Substantia nigra (tissue), 51 donors: ENCODE measurements at places on chromosomes 1 and 21.

DNA sequence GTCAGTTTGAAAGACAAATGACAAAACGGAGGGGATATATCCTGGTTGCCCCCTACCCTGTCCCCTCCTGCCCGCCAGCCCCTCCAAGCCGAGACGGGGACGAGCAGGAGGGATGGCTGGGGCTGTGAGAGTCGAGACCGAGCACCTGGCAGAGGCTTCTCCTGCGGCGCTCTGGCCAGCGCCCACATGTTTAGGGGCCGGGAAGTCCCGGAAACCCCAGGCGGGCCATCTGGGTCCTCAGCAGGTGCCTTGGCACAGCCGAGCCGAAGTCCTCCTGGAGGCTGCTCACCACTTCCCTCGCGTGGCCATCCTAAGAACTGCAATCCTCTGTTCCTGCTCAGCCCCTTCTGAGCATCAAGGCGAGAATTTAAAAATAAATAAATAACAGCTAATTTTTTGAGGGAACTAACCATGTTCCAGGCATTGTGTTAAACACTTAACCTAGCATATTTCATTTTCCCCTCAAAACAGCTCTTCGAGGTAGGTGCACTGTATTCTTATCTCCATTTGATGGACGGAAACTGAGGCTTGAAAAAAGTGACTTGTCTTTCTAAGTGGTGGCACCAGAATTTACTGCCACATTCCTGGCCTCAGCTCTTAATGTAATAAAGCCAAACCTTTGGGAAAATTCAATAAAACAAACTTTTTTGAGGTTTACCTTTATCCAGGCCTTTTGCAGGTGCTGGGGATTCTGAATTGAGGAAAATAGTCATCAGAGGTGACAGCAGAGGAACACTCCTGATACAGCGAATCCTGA lies 3.5 kb upstream of the RIMS3 start:
- DNase-seq: peak; percentile 82

DNA sequence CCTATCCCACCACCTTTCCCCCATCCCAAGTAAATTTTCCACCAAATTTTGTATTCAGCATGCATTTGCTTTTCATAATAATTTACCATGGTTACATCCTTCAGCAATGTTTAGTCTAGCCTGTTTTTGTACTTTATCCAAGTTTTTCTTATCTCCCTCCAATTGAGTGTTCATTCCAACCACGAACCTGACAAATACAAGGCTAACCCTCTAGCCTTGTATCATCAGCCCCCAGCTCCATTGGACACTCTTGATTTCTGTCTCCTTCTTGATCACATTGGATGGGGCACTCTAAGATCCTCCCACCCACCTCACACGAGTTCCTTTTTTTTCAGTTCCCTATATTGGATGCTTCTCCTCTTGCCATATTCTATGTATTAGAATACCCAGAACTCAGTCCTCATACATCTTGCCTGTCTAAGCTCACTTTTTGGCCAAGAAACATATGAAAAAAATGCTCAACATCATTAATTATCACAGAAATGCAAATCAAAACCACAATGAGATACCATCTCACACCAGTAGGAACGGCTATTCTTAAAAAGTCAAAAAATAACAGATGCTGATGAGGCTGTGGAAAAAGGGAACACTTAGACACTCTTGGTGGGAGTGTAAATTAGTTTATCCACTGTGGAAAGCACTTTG lies 40.5 kb upstream of the SLC35F3 start:
- DNase-seq: no peak

GRCh38 chr1:111220302-111220890 lies 7.1 kb upstream of the CHI3L2 start:
- no peak for DNase-seq

DNA sequence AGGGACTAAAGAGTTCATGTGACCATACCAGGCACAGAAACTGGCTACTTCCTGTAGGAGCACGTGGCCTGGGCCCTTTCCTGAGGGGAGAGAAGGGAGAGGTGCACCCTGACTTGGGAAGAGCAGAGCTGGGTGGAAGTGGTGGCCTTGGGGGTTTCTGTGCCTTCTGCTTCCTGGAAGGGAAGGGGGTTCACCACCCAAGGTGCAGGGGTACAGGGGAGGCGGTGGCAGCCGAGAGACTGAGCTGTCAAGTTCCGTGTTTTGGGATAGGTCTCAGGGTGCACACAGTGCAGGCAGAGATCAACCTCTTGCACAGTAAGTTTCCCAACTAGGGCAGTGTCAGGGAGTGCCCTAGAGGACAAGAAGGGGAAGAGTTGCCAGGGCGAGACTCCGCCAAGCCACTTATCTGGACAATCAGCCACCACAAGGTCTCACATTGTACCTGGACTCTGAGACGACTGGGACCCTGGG lies 10.1 kb downstream of the HECTD3 start:
- DNase-seq: no peak

DNA sequence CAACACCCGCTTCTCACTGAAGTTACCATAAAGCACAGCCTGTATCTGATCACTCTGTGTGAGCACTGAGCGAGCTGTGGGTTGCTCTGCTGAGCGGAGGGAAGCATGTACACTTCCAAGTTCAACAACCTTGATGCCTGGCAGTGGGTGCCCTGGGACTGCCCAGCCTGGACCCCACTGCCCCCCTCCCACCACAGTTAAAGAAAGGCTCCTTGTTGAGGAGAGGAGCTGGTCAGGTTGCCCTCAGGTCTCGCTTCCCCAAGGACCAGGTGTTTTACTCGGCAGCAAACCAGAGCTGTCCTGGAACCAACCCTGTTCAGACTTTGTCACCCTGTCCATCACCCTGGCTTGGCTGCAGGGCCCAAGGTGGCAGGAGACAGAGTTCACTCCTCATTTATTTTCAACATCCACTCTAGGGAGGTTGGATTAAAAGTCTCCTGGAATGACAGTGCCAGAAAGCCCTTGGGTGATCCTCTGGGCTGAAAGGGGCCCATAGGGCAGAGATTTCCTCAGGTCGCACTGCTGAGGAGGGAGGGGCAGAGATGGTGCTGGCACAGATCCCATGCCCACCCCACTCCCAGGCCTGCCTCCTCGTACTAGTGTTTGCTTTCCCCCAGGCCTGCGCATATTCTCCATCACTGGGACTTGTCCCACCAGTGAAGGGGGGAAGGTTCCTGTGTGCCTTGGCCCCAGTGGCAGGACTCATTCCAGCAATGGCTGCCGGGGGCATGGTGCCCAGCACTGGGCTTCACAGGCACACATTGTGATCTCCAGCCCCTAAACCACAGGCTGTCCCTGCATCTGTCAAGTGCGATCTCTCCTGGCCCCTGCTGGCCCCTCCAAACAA lies 101.7 kb downstream of the TRABD2B start:
- DNase-seq: no peak

- no peak for DNase-seq
These were observed 135.5 kb downstream of the HIVEP3 start for GRCh38 chr1:41783189-41783639.

GRCh38 chr1:19757641-19758040 lies 42.1 kb downstream of the TMCO4 start:
- DNase-seq: no peak

- no peak for DNase-seq
These were observed 99.4 kb upstream of the EDEM3 start for GRCh38 chr1:184854036-184854435.

DNA sequence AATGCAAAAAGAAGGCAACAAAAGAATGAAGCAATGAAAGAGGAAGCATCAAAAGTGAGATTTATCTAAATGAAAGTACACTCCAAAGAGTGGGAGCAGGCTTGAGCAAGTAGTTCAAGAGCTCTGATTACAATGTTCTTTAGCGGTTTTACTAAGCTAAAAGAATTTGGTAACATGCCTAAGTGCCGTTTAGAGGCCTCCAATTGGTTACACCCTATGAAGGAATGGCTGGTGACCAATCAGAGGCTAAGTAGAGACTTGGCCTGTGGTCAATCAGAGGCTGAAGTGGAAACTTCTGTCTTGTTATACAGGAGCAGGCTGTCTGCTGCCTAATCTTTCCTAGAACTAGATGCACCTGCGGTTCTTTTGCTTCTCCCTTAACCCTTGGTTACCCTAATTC lies 59.1 kb downstream of the PTGFR start:
- DNase-seq: no peak

GRCh38 chr1:200139661-200140250 lies 112.2 kb downstream of the NR5A2 start:
- no peak for DNase-seq

- no peak for DNase-seq
These were observed 64.6 kb upstream of the GPR153 start for GRCh38 chr1:6325482-6325881.

- no peak for DNase-seq
These were observed 625.2 kb downstream of the SMYD3 start for GRCh38 chr1:245881767-245882391.

GRCh38 chr1:246726255-246726679 lies 2.1 kb downstream of the SCCPDH start:
- no peak for DNase-seq

GRCh38 chr1:12714710-12715475 lies 1.0 kb upstream of the AADACL3 start:
- DNase-seq: no peak

- DNase-seq: no peak
These were observed 37.8 kb upstream of the CD2 start for GRCh38 chr1:116716391-116716790.

DNA sequence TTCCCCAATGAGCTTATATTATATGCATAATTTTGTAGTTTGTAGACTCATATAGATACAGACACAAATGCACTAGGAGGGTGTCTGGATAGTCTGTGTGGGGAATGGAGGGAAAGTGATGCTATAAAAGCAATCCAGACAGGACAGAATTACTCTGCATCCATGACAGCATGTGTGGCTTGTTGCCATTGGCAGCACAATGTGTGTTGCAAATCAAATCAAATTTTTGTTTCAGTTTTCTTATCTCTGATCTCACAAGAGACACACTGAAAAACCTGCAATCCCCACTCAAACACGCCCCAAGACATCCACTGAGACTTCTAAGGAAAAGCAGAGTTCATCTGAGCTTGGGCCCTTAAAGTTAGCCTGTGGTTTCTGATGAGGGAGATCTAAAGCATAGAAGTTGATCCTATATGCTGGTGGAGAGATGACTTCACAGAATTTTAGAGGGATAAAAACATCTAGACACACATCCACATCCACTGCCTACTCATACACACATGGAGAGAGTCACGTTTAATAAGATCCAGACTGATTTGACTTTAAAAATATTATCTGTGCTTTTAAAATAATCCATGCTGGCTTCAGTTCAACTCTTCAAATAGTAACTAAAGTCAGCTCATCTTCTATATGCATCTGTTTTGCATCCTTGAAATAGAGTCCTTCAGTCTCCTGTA lies 313.0 kb upstream of the PLXNA2 start:
- DNase-seq: no peak

GRCh38 chr1:230910755-230911117 lies 42.4 kb upstream of the C1orf198 start:
- DNase-seq: no peak

DNA sequence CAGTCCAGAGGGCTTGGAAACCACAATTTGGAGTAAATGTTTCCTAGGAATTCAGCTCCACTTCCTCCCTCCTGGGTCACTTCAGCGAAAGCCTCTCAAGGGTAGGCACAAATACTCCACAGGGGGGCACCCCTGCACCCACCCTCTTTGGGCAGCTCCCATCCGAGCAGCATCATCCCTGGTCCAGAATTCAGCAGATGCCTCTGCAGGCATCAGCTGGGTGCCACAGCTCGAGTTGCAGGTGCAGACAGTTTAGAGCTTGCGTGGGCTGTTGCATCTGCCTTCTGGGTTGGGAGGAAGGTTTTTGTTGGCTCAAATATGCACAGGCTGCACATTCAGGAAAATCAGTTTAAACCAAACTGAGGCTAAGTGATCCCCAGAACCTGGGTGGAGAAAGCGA lies 25.0 kb downstream of the KANK4 start:
- DNase-seq: no peak

- no peak for DNase-seq
These were observed 35.2 kb downstream of the TGFB2 start for GRCh38 chr1:218380125-218380977.

GRCh38 chr1:229454056-229454455 lies 20.2 kb upstream of the ACTA1 start:
- no peak for DNase-seq

DNA sequence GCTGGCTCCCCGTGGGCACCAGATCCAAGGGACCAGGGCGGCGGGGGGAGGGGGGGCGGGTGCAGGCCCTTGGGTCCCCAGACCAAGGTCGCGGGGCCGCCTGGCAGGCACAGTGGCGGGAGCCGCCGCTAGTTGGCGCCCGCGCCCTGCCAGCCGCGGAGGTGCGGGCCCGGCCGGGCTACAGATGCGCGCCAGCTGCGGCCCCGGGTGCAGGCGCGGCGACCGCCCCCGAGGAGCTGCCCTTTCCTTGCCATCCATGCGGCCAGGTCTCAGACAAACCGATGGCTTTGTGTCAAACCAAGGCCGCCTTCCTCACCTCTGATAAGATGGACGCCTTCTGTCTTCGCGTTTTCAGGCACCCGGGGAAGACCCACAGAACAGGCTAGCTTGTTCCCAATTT lies 2.2 kb upstream of the RUNX3 start:
- DNase-seq: no peak

DNA sequence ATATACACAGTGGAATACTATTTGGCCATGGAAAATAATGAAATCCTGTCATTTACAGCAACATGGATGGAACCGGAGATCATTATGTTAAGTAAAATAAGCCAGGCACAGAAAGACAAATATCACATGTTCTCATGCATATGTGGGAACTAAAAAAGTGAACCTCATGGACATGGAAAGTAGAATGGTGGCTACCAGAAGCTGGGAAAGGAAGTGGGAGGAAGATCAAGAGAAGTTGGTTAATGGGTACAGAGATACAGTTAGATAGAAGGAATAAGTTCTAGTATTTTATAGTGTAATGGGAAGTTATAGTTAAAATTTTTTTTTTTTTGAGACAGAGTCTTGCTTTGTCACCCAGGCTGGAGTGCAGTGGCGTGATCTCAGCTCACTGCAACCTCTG lies 34.8 kb upstream of the CREG1 start:
- no peak for DNase-seq

- no peak for DNase-seq
These were observed 36.7 kb downstream of the RRP1 start for GRCh38 chr21:43825936-43826622.

DNA sequence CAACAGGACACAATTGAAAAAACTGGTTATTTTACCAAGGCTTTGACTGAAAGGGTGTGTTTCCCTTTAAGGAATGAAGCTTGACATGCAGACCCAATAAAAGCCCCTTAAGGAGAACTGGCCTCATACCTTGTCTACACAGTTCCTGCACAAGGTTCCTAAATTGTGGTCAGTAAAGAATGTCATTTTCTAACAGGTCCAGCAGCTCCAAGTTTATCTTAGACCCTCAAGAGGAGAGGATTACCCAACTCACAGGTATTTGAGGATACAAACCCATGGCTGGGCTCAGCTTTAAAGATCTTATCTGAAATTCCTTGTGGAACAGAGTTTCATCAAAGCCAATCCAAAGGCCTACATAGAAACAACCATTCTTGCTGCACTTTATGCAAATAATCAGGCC lies 31.4 kb upstream of the CBR3 start:
- DNase-seq: no peak

GRCh38 chr1:99782397-99782796 lies 16.0 kb upstream of the FRRS1 start:
- no peak for DNase-seq

DNA sequence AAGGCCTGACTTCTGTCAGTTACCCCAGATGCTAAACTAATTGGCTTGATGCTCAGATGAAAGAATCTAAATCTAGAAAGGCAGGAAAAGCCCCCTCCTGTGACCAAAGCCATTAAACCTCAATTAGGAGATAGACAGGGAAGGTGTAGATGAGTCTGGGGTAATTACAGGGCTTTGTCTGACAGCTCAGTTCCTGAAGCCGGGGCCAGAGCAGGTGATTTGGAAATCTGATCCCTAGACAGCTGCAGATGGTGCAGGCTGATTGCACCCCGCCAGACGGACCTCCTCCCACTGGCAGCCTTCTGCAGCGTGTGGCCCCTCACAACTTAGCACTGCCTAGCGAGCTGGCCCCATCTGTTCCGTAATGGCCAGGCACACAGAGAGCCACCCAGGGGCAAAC lies 395.1 kb downstream of the HLX start:
- DNase-seq: no peak
